ENCODE measurements at places on chromosomes 2 and 18.

DNA sequence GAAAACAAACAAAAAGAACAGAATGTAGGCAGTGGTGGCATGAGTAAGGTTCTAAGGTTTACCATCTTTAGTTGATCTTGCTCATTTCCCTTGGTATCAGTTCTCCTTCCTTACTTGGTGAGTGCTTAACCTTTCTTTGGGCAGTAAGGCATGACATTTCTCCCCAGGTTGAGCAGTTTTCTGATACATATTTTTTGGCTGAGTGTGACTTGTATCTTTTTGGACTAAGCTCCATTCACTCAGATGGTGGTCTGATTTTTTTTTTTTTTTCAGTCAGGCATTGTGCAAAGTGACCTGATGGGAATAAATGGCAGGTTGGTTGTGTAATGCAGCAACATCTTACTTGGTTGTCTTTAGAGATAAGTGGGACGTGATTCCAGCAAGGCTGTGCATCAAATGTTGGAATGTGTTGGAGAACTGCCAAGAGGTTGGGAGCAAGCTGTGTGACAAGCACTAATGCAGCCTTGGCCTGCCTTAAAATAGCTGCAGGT is 15.1 kb downstream of the SPTBN1 start:
- no peak for DNase-seq

DNA sequence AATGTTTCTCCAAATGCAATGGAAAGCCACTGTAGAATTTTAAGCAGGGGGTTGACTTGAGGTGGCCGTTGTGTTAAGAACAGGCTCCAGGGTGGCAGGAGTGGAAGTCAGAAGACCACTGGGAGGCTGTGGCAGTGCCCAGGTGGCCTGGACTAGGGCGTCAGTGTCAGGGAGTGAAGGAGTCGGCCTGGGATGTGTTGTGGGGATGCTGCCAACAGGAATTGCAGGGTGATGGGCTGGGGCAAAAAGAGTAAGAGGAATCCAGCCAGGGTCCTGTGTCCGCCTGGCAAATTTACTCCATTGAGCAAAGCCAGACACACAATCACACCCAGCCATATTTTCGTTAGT is 55.1 kb downstream of the ACAA2 start:
- no peak for DNase-seq

DNA sequence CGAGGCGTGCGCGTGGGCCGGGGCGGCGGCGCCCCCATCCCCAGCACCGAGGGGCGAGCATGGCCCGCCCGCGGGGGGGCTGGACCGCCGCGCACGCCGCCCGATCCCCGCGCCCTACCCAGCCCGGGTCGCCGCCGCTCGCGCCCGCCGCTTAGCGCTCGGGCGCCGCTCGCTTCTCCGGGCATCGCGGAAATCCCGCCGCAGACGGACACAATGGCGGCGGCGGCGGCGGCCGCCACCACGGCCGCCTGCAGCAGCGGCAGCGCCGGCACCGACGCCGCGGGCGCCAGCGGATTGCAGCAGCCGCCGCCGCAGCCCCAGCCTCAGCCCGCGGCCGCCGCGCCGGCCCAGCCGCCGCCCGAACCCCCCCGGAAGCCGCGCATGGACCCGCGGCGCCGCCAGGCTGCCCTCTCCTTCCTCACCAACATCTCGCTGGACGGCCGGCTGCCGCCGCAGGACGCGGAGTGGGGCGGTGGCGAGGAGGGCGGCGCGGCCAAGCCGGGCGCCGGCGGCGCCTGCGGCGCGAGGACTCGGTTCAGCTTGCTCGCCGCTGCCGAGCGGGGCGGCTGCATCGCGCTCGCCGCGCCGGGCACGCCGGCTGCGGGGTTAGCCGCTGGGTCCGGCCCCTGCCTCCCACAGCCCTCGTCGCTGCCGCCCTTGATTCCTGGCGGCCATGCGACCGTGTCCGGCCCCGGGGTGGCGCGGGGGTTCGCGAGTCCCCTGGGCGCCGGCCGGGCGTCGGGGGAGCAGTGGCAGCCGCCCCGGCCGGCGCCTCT is 453 bp downstream of the CABLES1 start:
- no peak for DNase-seq

GRCh38 chr18:39845106-39845505 is 2109.9 kb upstream of the PIK3C3 start:
- no peak for DNase-seq

DNA sequence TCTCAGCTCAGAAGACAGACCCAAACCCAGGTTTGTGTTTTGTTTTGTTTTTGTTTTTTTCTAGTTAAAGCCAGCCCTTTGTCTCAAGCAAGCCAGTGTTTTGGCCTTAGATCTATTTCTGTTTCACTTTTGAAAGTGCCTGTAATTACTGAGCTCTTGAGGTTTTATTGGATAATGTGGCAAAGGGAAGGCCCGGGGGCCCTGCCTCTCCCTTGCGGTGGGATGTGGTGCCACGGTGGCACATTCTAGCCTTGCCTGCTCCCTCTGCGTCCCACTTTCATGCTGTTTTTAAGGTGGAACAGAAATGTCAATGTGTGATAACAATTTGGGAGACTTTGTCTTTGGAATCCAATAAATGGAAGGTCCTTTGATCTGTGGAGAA is 2.5 kb downstream of the HPCAL1 start:
- DNase-seq = no peak

DNA sequence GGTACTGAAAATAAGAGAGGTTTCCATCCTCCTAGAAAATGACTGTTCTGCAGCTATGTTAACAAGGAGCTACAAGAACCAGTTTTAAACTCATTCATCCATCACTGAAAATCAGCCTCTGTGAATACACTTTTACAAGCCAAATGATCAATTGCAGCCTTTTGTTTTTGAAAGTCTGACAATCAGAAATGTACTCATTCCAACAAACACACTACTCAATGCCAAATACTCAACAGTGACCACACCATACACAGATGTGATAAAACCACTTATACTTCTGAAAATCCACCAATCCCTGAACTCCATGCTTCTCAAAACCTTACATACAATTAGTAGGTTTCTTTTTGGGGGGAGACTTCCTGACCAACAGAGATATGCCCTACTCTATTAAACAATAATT is 663.9 kb upstream of the CHAC2 start:
- DNase-seq = no peak

GRCh38 chr2:108978709-108979111 is 10.3 kb downstream of the EDAR start:
- no peak for DNase-seq

DNA sequence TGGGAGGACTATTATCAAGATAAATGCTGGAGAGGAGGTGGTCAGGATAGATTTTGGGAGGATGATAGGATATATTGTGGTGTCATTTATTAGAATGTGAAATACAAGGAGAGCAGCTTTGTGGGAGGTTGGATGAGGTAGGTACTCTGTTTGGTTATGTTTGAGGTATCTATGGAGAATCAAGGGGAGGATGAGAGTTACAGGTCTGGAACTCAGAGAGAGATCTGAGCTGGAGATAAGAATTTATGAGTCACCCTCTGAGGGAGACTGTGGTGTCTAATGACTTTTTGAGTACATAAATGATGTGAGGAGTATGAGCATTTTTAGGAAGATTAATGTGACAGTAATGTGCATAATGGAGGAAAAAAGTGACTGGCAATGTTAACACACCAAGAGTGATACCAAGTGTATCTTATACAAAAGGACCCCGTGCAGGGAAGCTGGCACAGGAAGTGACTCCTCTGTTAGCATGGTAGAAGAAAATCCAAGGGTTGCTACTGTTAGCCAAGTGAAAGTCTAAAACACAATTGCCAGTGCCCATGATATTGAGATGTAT is 48.2 kb downstream of the CRIM1 start:
- no peak for DNase-seq

- DNase-seq = peak; percentile 82
Measured at GRCh38 chr18:73962256-73962655, 185.4 kb downstream of the FBXO15 start.

- no peak for DNase-seq
Measured at GRCh38 chr2:186533717-186534116, 47.7 kb downstream of the ZC3H15 start.

DNA sequence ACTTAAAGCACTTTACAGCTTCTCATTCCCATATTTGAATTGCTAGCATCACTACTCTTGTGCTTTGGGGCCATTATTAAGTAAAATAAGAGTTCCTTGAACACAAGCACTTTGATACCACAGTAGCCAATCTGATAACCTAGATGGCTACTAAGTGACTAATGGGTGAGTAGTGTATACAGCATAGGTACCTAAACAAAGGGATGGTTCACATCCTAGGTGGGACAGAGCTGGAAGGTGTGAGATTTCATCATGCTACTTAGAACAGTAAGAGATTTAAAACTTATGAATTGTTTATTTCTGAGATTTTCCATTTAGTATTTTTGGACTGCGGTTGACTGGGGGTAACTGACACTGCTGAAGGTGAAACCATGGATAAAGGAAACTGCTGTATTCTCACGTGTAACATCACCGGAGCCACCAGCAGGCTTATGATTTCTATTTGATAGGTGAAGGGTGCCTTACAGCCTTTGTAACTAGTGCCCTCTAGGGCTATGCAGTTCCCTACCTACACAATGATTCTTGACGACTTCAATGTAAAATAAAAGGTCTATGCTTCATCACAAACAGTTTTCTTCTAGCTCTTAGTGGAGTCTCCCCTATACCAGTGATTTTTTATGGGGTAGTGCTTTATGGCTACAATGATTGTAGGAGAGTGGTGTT is 22.1 kb upstream of the CRIM1 start:
- no peak for DNase-seq

DNA sequence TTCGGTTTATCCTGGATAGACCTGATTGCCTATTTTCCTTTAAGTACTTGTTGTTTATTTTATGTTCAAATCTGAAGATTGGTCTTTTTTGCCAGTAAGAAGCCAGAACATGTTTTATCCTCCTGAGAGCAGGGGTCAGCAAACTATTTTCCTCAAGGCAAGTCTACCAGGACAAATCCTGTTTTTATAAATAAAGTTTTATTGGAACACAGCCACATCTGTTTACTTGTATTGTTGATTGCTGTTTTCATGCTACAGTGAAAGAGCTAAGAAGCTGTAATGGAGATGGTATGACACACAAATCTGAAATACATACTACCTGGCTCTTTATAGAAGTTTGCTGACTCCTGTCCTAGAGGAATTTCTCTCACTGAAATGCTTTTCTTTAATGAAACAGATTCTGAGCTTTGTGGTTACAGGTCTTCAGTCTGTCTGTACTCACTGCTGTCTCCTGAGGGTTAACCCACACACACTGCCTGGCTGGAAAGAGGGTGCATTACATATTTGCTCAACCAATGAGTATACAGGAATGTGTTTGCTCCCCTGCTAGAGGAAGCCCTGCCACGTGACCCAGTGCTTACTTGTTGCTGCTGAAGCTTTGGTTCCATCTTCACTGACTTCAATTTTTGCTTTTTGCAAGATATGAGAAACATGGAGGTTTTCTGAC is 22.6 kb downstream of the MRPL44 start:
- no peak for DNase-seq

GRCh38 chr2:217886720-217887309 is 116.0 kb downstream of the TNS1 start:
- no peak for DNase-seq
